SW 1271 (cell line): ENCODE measurements at places on chromosomes 13 and 19.

DNA sequence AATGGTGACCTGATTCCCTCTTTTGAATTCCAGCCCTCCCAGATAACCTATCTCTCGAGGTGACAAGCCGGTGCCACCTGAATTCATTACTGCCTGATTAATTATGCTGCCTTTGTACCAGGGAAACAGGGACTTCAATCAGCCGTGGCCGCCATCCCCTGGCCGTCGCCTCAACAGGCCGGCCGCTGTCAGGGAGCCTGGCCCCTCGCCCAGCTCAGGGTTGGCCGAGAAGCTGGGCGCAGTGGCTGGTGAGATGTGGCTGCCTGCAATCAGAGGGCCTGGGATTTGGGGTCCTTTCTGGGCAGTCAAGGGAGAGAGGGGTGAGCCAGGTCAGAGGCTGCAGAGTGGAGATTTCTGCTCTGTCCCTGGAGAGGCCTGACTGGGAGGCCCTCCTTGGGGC lies 91.2 kb downstream of the KCTD15 start:
- DNase-seq, result no peak

DNA sequence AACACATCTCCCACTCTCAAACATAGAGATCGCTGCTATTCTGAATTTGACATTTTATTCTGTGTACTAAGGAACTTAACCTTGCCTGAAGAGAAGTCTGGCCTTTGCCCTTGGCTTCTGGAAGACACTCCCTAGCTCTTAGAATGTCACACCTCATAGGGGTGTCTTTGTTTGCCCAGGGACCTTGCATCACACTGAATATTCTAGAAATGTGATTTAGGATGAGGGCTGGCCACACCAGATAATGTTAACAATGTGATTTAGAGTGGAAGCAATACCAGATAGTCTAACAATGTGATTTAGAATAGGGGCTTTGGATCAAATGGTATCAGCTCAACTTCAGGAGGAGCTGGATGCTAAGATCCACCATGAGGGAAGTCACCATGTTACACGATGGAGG lies 6.6 kb downstream of the SIGLECL1 start:
- no peak for DNase-seq

- DNase-seq, result no peak
These were observed 4.6 kb upstream of the PLAUR start for GRCh38 chr19:43674596-43674995.

GRCh38 chr13:58032676-58033460 lies 401.3 kb downstream of the PCDH17 start:
- DNase-seq, result no peak

GRCh38 chr19:55440411-55441105 lies 2.5 kb downstream of the SHISA7 start:
- DNase-seq, result no peak
